ENCODE measurements at places on chromosomes 5 and 9.

DNA sequence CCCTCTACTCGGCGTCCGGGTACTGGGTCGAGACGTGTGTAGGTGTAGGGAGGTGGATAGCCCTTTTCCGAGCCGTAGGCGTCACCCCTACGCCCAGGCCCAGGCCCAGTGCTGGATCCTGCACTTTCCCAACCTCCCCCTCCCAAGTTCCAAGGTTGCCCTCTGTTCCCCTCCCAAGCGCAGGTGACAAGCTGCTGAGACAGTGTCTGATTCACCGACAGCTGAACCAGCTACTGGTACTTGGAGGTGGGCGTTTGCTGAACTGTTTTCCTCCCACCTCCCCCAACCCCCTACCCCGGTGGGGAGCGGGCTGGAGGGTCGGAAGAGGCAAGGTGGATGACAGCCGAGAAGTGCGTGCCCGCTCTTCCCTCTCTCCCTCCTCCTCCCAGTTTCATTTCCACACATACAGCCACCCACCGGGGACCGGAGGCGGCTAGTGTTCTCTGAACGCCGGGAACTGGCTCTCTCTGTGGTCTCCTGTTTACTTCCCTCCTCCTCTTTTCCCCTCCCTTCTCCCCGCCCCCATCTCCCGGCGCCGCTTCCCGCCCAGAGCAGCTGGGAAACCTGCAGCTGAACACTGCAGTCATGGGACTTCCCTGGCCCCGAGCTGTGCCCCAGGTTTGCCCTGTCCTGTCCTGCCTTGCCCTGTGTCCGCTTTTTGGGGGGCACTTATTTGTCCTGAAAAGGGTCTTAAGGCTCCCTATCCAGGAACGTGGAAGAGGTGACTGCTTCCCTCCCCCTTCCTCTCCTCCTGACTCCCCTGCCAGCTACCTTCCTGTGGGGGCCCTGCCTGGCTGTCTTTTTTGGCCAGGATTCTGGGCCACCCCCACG, 6.2 kb upstream of the KLF9 start:
- H3K27ac ChIP-seq, result peak overlapping the region; percentile 98
- no peaks in the 10 kb centered on the region for H3K36me3 ChIP-seq
- no peaks in the 10 kb centered on the region for H3K27me3 ChIP-seq
- peak overlapping the region; percentile 46 for H3K4me3 ChIP-seq

GRCh38 chr5:38715696-38716095, 130.1 kb upstream of the OSMR start:
- H3K4me1 ChIP-seq, result no peaks in the 10 kb centered on the region
- H3K27ac ChIP-seq, result no peak overlapping the region
- no peak for DNase-seq
- H3K27me3 ChIP-seq, result no peaks in the 10 kb centered on the region
- no peaks in the 10 kb centered on the region for H3K36me3 ChIP-seq
- no peak overlapping the region for H3K4me3 ChIP-seq

- DNase-seq, result no peak
- no peaks in the 10 kb centered on the region for H3K27me3 ChIP-seq
- no peak overlapping the region for H3K27ac ChIP-seq
- no peak overlapping the region for H3K4me3 ChIP-seq
These were observed 700.7 kb upstream of the GRAMD2B start for GRCh38 chr5:125722550-125722949.

DNA sequence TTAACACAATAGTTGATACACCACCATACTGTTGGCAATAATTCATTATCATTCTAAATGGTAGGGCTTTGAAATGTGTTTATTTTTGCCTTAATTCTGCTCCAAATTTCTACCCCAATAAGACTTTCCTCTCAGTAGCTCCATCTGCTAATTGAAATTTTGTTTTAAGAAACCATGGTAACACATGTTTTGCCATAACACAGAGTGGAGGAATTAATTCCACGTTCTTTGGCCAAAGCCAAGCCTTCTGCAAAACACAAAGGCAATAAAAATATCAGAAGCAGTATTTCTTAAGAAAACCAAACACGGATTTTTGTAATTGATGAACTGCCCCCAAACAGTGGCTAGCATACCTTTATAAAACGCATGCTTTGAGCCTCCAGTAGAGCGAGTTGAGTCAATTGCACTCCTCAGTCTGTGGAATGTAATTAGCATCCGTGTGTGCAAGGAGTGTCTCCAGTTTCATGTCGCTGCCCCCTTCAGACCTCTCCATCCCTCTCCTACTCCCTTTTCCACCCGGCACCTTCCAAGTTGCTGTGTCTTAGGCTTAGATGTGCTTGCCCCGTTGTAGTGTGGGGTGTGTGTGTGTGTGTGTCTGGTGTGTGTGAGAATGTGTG, 58.2 kb upstream of the CKS2 start:
- no peak overlapping the region for H3K4me3 ChIP-seq
- no peaks in the 10 kb centered on the region for H3K4me1 ChIP-seq
- no peaks in the 10 kb centered on the region for H3K27me3 ChIP-seq

GRCh38 chr5:135069895-135070657, 36.0 kb upstream of the PITX1 start:
- H3K27ac ChIP-seq, result no peak overlapping the region
- H3K27me3 ChIP-seq, result peaks cover 16% of the 10 kb centered on the region
- H3K4me3 ChIP-seq, result no peak overlapping the region
- no peak for DNase-seq

DNA sequence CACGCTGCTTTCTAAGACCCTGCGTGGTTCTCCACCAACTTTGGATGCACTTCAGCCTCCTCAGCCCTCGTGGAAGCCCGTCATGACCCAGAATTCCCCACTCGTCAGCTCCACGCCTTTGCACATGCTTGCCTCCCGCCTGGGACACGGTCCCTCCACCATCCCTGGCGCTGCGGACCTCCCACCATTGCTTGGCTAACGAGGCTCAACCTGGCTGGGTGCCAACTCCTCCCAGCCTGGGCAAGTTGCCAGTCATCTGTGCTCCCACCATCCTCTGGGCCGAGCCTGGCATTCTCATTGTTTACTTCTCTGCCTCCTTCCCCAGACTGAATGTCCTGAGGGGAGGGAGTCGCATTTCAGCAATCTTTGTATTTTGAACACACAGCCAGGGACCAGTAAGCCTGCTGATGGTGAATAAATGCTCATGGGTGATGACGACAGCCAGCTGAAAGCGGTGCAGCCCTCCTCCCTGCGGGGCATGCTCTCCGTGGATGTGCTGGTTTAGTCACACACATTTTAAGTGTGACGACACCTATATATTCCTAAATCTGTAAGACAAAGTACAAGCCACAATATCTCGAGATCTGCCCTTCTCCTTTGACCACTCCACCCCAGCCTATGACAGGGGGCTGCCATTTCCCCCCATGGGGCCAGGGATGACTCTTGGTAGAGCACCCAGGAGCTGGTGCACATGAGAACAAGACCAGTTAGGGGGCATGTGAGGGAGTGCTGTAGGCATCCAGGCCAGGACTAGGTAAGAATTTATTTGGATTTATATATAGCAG, 37.6 kb downstream of the ANKRD33B start:
- H3K27me3 ChIP-seq, result no peaks in the 10 kb centered on the region
- H3K4me3 ChIP-seq, result no peak overlapping the region
- DNase-seq, result peak; percentile 83
- H3K4me1 ChIP-seq, result peaks cover 6% of the 10 kb centered on the region
- no peak overlapping the region for H3K27ac ChIP-seq

DNA sequence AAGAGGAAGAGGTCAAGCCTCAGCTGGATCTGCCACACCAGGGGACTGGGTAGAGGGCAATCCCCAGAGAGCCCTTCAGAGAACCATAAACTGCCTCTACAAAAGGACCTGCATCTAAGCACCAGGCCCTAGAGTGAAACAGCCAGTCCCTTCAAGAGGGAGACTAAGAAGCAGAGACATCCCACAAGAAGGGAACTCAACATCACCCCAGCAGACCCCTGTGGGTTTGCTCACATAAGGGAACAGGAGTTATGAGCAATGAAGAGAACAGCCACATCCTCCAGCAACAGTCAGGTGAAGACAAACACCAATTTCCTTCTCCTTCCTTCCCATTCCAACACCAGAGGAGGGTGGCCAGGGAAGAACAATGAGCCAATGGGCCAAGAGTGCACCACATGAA, 48.9 kb downstream of the TNFSF15 start:
- peaks cover 4% of the 10 kb centered on the region for H3K27me3 ChIP-seq
- H3K27ac ChIP-seq, result no peak overlapping the region
- H3K36me3 ChIP-seq, result no peaks in the 10 kb centered on the region
- DNase-seq, result no peak
- no peaks in the 10 kb centered on the region for H3K4me1 ChIP-seq

- no peaks in the 10 kb centered on the region for H3K4me1 ChIP-seq
- H3K27me3 ChIP-seq, result no peaks in the 10 kb centered on the region
- no peaks in the 10 kb centered on the region for H3K36me3 ChIP-seq
- no peak overlapping the region for H3K4me3 ChIP-seq
- H3K27ac ChIP-seq, result no peak overlapping the region
These were observed 33.1 kb downstream of the BOD1 start for GRCh38 chr5:173583346-173583745.

GRCh38 chr5:143297756-143298155, 105.7 kb downstream of the NR3C1 start:
- H3K27me3 ChIP-seq, result no peaks in the 10 kb centered on the region
- H3K4me3 ChIP-seq, result no peak overlapping the region
- H3K36me3 ChIP-seq, result peaks cover 78% of the 10 kb centered on the region
- H3K27ac ChIP-seq, result no peak overlapping the region
- DNase-seq, result no peak

DNA sequence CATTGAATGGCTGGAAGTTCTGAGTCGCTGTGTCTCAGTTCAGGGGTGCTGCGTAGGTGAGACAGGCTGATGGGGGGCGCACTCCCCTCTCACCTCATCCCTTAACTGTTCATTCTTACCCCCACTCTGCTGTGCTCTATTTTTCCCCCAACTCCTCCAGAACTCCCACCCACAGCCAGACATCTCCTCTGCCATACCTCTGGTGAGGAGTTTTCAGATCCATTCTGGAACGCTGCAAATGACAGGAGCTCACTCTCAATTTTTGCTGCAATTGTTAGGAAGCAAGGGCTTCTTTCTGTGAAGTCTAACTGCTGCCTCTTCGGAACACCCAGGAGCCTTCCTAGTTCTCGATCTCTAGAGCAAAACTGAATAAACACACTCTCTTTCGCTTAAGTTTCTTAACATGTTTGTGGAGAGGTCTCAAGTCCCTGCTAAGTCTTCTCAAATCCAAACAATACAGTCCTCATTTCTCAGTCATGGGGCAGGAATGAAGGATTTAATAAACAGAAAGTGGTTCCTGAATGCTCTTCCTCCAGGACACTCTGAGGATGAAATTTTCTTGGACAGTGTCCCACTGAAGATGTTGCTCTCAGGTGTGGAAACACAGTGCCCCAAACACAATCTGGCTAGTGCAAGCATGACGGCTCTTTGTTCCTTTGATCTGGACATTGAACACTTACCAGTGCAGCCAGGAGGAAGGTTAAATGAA, 387.7 kb downstream of the KDM4C start:
- no peak for DNase-seq
- H3K36me3 ChIP-seq, result peaks cover 18% of the 10 kb centered on the region
- no peaks in the 10 kb centered on the region for H3K4me1 ChIP-seq
- no peaks in the 10 kb centered on the region for H3K27me3 ChIP-seq
- H3K4me3 ChIP-seq, result no peak overlapping the region
- H3K27ac ChIP-seq, result no peak overlapping the region

DNA sequence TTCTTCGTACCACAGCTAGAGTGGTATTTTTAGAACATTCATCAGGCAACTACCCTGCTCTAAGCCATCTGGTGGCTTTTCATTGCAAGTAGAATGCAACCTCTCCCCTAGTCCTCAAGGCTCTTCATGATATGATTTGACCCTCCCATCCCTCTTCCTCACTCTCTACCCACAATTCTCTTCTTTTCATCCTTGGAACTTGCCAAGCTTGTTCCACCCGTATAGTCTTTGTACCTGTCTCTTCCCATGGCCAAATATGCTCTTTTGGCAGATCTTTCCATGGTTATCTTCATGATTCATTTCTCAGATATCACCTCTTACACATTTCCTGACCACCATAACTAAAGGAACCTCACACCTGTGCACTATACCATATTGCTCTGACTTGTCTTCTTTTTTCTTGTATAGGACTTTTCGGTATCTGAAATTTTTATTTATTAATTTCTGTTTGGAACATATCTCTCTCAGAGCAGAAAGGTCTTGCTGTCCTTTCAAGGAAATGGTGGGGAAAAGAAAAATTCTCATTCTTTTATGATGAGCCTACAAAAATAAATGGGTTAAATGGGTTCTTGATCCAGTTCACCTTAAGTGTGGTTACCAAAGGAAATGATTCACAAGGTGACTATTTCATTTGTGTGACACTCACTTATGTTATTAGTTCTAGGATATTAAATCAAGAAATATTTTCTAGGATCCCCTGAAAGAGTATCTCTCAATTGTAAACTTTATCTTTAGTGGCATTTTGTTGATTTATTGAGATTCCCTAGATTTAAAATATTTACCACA, 3.7 kb upstream of the CD274 start:
- H3K36me3 ChIP-seq, result no peaks in the 10 kb centered on the region
- peaks cover 8% of the 10 kb centered on the region for H3K4me1 ChIP-seq
- no peaks in the 10 kb centered on the region for H3K27me3 ChIP-seq

- H3K36me3 ChIP-seq, result no peaks in the 10 kb centered on the region
- no peak overlapping the region for H3K27ac ChIP-seq
- no peak for DNase-seq
- H3K27me3 ChIP-seq, result no peaks in the 10 kb centered on the region
- H3K4me3 ChIP-seq, result no peak overlapping the region
These were observed 295.7 kb downstream of the ARHGEF28 start for GRCh38 chr5:73921741-73922140.

DNA sequence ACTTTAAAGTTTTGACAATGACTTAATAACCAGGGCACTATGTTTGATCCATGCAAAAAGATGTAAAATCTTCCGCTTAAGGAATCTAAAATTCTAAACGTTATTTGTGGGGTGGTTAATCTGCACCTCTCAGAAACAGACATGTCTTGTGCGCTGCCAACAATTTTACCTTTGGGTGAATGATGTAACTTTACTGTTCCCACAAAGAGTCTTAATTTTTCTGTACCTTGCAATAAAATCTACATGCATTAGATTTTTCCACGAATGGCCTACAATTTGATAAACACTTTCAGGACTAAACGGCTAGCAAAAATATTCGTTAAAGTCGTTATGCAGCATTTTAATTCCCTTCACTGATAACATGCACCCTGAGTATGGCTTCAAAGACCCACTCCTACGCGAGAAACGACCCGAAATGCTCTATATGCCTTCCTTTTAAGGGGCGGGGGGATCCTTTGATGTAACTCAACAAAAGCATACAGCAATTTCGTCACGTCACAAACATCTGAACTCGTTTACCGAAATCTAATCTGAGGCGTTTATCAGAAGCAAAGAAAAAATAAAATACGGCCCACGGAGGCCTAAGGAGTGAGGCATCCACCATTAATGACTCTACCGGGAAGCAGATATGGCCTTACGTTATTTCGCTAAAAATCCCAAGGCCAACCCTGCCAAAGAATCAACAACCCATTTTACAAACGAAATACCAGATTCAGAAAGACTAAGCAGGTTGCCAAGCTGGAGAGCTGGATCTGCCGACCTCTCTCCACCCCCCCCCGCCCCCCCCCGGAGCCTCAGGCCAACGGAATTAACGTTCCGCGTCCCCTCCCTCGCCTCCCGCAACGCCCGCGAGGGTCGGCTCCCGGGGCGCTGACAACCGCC, 621 bp downstream of the AK6 start:
- no peaks in the 10 kb centered on the region for H3K36me3 ChIP-seq
- peak overlapping the region; percentile 72 for H3K4me3 ChIP-seq
- H3K4me1 ChIP-seq, result peaks cover 36% of the 10 kb centered on the region
- H3K27me3 ChIP-seq, result no peaks in the 10 kb centered on the region
- no peak for DNase-seq
- peak overlapping the region; percentile 96 for H3K27ac ChIP-seq

Data from left lung (tissue), 14 donors.